Stimulated activated CD4-positive, alpha-beta T cell treated with anti-CD3 and anti-CD28 coated beads, TNF-alpha, amount 100 ng/mL, for 4 hours (primary cell): ENCODE measurements at places on chromosomes 7 and 10.

- DNase-seq: no peak
Measured at GRCh38 chr7:7820939-7821338, 102.5 kb upstream of the RPA3 start.

DNA sequence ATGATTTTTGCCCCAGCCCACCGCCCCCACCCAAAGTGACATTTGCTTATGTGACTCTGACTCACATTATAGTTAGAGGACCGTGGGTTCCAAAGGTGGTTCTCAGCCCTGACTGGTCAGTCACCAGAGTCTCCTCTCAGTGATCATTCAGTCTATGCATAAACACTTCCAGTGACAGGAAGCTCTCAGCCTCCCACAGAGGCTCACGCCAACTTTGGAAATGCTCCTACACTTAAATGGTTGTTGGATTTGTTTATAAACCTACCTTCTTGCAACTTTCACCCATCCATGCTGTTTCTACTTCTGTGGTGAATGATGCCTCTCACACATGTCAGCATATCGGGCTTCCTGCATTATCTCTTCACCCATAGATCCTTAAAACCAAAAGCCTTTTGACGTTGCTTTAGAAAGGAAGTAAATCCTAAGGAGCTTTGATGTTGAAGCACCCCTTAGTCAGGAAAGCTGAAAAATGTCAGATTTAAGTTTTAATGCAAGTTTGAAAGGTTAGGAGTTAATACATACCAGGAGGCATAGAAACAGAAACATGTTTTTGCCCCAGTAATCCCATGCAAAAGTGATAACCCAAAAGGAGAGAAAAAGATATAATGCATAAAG is 46.5 kb upstream of the FGL2 start:
- DNase-seq: no peak

DNA sequence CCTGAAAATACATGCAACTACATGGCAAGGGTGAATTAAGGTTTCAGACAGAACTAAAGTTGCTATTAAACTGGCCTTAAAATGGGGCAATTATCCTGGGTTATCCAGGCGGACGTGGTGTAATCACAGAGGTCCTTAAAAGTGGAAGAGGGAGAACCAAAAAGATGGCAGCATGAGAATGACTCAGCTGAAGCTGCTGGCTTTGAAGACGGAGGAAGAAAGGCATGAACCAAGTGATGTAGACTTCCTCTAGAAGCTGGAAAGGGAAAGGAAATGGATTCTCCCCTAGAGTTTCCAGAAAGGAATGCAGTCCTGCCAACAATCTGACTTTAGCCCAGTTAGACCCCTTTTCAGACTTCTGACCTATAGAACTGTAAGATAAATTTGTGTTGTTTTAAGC is 27.0 kb upstream of the UBN2 start:
- no peak for DNase-seq

DNA sequence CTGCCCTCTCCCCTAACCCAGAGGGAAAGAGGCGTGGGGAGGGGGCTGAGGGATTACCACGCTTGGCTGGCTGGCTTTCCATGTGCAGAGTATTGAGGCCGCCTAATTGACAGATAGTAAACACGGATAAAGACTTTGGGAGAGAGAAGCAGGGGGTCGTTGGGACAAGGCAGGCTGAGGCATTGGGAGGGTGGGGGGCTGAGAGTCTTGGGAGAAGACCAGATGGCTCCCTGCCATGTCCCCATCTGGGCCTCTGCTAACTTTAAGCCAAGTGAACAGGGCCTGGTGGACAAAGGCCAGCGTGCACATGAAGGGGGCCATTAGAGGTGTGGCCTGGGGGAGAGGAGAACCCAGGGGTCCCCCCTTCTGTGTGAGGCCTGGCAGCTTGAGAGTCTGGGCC is 55.4 kb upstream of the MXI1 start:
- DNase-seq: no peak

GRCh38 chr7:133886086-133886485 is 241.1 kb upstream of the LRGUK start:
- no peak for DNase-seq

- no peak for DNase-seq
Measured at GRCh38 chr7:39810204-39810642, 139.8 kb upstream of the CDK13 start.

GRCh38 chr7:141014125-141014523 is 628 bp downstream of the MRPS33 start:
- DNase-seq: no peak

GRCh38 chr7:18829858-18830285 is 287.6 kb downstream of the TWIST1 start:
- no peak for DNase-seq

DNA sequence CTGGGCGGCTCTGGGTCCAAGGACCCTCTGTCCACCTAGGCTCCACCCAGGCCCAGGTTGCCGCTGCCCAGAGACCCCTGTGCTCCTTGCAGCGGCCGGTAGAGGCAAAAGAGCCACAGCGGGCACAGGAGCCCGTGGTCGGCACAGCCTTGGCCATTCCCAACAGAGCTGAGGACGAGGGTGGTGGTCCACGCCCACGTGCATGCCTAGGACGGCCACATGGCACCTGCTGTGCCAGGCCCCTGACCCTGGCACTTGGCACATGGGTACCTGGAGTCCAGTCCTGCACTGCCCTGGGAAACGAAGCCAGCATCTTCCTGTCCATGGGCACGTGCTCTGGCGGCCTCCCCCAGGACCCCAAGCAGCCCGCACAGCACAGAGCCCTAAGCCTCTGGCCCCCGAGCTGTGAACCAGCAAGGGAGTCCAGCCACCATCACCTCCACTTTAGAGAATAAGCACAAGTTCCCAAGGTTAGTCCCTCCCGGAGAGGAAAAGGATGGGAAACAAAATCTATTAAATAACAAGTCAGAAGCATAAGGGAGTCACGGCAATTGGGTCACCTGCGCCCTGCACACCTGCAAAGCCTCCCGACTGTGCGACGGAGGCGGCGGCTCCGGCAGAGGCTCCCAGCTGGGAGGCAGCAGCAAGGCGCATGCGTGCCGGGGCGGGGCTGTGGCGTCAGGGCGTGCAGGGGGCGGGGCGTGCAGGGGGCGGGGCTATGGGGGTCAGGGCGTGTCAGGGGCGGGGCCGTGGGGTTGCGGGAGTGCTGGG is 59.1 kb downstream of the STK32C start:
- DNase-seq: peak; percentile 34

DNA sequence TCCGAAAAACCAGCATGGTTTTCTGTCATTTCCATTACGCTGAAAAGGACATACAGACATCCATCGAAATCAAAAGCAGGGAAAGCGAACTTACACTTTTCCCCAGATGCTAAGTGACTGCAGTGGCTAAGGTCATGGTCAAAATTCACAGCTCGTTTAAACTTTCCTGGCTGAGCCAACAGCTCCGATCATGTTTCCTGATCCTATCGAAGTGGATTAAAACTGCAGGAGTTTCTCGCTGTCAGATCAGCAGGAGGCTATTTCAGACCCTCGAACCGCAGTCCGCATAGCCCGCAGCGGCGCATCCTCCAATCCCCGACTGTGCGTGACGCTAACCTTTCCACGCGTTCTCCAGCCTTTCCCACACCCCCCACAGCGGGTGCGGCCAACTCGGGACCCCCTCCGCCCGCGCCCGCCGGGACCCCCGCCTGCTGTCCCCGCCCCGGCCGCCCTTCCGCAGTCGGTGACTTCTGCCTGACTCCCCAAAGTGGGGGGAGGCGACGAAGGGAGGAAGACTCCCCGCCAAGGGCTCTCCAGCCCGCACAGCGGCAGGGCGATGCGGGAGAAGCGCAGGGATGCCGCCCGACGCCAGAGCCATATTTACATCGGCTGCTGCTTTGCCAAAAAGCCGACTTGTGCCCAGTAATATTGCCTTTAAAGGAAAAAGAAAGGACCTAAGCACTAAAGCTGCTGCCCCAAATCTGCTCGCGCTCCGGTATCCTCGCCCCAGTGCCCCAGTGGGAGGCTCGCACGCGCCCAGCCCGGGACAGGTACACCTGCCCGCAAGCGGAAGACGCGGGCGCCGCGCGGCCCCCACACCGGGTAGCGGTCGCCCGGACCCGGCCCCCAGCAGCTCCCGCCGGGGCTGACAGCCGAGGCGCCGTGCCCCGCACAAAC is 1.2 kb downstream of the PIP4K2A start:
- no peak for DNase-seq

DNA sequence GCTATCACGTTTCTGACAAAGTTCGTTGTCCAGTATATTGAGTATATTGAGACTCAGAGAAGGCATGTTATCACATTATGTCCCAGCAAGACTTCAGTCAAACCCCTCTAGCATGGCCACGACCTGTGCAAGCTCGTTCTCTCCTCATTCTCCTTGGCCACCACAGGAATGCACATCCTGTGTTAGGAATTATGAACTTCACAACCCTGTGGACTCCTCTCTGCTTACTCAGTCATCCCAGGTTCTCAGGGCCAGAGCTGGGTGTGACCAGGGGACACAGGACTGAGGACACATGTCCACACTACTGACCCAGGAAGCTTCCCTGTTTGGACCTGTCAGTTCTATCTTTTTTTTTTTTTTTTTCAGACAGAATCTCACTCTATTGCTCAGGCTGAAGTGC is 4.4 kb downstream of the SH2D4B start:
- DNase-seq: no peak

DNA sequence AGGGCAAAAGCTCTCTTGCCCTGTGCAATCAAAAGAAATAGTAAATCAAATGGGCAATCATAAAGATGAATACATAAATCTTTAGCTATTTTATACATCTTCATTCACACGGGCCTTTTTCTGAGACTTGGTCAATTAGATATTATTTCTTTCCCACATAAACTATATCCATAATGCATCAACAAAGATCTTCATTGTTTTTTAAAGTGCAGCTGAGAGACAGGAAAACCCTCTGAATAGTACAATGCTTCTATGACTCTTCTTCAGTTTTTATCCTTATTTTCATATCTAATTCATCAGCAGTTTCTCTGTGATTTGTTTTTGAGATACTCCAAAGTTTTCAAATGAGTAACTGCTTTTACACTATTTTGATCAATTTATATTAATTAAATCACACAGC is 25.5 kb downstream of the LARP4B start:
- DNase-seq: no peak

DNA sequence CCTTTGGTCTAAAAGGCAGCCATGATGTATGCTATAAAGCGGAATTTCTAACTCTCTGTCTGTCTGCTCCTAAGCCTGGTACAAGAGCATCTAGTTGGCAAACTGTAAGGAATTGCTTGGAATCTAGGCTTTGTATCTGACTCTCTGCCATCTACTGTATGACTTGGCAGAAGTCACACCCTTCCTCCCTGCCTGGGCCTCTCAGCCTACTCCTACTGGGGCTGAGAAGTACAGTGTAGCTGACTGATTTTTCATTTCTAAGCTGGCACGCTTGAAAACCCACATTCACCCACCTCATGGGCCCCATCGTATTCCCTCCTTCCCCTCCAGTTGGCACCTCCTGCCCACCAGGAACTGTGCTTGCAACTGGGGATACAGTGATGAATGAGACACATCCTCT is 435.2 kb downstream of the PLXNA4 start:
- no peak for DNase-seq

- DNase-seq: no peak
Measured at GRCh38 chr10:58700591-58700990, 187.9 kb downstream of the BICC1 start.

- no peak for DNase-seq
Measured at GRCh38 chr10:132141076-132141475, 45.7 kb upstream of the DPYSL4 start.

GRCh38 chr7:131047651-131048304 is 279.9 kb upstream of the MKLN1 start:
- DNase-seq: no peak

DNA sequence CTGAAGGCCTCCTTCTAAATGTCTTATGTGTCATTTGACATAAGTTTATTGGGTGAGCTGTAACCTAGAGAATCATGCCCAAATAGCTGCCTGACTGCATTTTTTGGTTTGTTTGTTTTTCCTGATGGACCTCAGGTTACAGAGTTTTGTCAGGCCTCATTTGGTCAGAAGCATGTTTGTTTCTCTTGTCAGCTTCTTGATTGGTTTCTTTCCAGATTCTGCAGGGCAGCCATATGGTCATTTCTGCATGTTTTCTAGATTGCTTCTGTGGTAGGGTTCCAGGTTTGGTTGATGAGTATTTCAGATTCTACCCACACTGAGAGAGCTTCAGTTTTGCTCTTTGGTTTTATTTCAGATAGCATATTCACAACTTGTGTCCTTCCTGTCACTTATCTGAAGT is 28.0 kb downstream of the GLCCI1 start:
- no peak for DNase-seq

- DNase-seq: no peak
Measured at GRCh38 chr10:122186816-122187810, 84.0 kb upstream of the BTBD16 start.

DNA sequence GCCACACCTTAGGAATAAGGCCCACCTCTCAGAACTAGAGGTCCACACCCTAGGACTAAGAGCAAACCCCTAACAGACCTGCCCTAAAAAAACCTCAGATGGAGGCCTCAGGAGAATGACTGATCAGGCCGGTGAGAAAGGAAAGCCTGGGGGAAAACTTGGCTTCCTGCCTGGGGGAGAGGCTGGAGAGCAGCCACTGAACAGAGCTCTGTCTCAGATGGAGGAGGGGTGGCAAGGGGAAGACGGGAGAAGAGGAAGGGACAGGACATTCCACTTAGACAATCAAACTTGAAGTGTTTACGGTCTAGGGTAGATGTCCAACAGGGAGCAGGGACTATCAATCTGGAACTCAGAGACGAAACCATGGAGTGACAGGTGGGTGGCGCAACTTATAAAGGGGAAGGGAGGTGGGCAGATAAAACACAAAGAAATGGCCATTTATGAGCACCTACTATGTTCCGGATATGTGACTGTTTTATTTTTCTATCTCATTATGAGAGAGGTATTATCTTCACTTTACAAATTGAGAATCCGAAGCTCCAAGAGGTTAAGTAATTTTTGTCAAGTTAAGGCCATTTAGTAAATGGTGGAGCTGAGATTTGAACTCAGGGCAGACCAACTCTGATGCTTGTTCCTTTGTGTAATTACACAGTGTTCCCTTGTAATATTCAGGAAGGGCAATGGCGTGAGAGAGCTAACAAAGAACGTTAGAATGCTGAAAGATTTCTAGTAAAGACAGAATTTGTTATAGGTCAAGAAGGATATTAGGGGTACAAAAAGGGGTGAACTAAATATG is 82.6 kb downstream of the DNMBP start:
- no peak for DNase-seq

DNA sequence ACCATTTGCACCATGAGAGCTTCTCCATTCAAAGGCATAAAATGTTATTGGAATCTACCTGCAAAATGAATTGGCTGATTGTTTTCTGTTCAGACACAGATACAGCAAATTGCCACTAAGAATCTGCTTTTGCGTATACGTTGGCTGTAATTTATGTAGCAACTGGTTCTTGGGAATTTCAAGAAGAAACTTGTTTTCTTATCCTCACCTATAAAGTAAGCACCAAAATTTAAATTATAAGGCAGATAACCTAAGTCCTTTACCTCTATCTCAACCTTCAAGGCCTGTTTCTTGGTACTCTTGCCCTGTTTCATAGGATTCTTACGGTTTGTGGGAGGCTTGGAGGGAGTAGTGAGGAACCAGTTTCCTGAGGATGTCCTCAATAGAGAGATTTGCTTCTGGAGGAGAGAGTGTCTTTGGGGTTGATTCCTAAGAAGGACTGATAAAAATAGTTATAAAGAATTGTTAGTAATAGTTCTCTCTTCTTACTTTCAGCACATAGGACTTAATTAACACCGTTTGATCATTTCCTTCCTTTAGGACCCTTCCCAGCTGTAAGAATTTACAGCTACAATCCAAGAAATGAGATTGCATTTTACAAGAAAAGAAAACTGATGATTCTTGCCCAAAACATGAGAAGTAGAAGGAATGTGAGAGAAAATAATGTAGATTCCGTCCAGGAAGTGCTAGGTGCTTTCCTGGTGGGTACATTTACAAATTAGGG is 2.0 kb downstream of the STAMBPL1 start:
- no peak for DNase-seq

GRCh38 chr7:8042796-8043535 is 74.4 kb downstream of the GLCCI1 start:
- DNase-seq: no peak
